ENCODE measurements at places on chromosomes 12 and 14.

- no peak for DNase-seq
These were observed 68.0 kb downstream of the WNK1 start for GRCh38 chr12:820336-820735.

DNA sequence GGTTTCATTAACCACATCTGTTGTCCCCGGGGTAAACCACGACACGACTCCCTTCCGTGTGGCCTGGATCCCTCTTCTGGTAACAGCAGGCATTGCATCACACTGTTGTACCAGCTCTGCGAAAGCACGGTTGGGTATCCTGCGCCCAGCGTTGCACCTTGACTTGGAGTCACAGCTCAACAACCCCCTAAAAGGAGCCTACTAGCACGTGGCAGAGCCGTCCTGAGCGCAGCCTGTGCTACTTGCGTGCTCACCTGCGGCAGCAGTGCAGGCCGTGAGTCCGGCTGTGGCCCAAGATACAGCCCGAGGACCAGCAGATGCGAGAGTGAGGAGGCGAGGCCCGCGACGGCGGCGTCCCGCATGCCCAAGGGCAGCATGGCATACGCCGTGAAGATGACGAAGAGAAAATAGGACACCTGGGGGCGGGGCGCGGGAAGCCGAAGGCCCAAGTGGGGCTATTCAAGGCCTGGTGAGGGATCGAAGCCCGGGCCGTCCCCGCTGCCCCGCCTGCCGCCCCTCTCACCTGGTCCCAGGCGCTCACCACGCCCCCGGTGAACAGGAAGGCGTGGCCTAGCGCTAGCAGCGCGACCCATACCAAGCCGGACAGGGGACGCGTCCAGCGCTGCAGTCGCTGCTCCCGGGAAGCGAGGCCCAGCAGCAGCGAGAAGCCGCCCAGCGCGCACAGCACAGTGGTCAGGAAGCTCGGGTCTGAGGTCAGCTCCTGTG, 2.4 kb downstream of the ADCY4 start:
- no peak for DNase-seq

- DNase-seq, result no peak
These were observed 111.1 kb downstream of the SMOC1 start for GRCh38 chr14:69990323-69990722.

- DNase-seq, result peak; percentile 66
These were observed 490 bp downstream of the SOS2 start for GRCh38 chr14:50230701-50231474.

DNA sequence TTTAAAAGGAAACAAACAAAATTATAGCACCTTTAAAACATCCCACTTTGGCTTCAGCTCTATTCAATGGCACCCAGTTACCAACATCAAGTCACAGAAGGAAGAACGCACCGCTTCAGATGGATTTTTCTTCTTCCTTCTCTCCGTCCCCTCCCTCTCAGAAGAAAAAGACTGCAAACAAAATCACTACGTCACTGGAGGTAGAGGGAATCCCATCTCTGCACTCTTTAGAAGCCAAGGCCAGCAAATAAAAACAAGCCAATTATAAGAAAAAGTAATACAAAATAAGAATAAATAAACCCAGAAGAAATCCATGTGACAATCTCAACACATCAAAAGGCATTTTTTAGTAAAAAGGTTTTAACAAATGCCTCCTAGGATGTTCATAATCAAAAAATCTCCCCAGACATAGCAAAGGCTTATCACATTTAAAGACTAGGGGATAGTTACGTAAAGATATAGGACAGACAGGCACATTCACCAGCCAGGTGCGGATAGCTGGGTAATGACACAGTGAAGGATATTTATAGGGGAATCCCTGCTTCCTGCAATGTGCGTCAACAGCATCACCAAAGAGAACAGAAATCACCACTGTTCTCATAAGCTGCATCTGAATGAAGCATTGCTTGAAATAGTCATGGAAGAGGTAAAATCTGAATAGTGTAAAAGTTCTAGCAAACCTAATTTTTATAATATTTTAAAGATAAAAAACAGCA, 89.4 kb downstream of the R3HDM2 start:
- no peak for DNase-seq

GRCh38 chr12:58288190-58288589, 346.8 kb downstream of the ATP23 start:
- peak; percentile 11 for DNase-seq

DNA sequence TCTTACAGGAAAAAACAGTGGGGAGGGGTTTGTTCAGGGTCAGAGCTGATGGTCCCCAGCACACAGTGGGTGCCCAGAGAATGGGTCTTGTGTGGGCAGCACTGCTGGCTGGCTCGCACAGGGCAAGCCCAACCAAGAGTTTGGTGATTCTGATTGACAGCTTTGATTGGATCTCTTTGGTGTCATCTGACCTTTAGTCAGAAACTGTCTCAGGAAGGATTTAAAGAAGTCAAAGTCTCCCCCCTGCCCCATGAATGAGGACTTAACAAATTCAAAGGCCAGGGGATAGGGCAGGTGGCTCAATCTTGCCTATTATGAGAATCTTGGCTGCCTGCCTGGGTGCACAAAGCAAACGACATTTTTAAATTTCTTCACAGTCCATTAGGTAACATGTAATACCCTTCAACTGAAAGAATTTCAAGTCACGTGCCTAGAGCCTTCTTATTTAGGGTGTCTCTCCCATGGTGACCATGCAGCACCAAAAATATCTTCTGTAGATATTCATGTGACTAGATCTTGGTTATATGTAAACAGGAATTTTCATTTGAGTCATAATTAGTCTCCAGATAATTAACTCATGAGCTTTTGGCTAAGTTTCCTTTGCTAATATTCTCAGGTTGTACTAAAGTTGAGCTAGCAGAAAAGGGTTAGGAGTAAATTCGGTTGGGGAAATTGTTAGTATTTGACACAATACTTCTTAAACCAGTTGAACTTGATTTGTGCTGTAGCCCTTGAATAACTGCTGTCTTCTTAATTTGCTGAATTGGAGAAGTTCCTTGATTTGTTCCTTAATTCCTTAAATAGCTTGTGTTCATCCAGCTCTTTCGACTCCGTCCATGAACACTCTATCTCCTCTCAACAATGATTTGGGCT, 54.5 kb upstream of the HECTD1 start:
- no peak for DNase-seq

DNA sequence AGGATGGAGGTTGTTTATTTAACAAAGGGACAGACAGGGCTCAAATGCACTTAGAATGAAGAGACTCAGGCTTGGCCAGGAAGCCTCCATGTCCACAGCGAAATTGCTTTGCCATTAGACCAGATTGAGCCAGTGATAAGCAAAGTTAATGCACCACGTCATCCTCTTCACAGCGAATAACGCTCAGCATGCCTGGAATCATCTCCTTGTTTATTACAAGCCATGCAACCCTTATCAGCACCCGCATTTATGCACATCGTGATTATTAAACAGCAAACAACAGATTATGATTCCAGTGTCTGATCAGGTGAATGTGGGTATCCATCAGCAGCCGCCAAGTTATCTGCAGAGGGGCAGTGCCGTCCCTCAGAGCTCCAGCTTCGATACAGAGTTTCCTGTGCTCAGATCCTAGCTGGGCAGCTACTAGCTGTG, 175.0 kb upstream of the TMEM132C start:
- no peak for DNase-seq

DNA sequence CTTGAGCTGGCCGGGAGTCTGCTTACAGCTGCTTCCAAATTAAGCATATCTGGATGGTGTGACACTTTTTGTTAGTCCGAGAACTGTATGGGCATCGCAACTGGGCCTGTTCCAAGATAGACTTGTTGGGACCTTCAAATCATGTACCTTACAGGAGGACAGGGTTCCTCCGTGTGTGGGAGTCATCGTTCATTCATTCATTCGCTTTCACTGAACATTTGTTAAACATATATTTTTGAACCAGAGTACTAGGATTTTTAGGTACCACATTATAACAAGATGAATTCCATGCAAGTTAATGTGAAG, 387 bp upstream of the IPO8 start:
- DNase-seq, result no peak

DNA sequence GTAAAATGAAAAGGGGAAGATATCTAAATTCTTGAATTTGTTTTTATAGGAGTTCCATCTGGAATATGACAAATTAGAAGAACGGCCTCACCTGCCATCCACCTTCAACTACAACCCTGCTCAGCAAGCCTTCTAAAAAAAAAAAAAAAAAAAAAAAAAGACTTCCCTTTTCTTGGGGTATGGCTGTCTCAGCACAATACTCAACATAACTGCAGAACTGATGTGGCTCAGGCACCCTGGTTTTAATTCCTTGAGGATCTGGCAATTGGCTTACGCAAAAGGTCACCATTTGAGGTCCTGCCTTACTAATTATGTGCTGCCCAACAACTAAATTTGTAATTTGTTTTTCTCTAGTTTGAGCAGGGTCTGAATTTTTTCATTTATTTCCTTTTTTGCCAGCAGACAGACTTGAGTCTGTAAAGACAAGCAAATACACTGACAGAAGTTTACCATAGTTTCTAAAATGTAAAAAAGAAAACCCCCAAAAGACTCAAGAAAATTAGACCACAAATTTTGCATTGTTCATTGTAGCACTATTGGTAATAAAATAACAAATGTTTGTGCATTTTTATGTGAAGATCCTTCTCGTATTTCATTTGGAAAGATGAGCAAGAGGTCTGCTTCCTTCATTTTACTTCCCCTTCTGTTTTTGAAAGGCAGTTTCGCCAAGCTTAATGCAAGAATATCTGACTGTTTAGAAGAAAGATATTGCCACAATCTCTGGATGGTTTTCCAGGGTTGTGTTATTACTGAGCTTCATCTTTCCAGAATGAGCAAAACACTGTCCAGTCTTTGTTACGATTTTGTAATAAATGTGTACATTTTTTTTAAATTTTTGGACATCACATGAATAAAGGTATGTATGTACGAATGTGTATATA, 12.1 kb upstream of the KCNMB4 start:
- no peak for DNase-seq

- DNase-seq, result no peak
These were observed 141.5 kb downstream of the NEDD1 start for GRCh38 chr12:97048421-97049035.

- DNase-seq, result no peak
These were observed 5.8 kb upstream of the FRS2 start for GRCh38 chr12:69464428-69464827.

DNA sequence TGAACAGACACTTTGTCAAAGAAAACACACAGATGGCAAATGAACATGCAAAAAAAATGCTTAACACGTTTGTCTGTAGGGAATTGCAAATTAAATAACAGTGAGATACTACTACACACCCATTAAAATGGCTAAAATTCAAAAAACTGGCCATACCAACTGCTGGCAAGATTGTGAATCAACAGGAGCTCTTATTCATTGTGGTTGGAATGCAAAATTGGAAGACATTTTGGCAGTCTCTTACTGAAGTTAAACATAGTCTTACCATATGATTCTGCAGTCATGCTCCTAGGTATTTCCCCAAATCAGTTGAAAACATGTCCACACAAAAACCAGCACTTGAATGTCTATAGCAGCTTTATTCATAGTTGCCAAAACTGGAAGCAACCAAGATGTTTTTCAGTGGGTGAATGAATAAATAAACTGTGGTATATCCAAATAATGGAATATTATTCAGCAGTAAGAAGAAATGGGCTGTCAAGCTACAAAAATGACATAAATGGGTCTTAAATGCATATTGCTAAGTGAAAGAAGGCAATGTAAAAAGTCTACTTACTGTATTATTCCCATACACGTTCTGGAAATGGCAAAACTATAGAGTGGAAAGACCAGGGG, 91.4 kb downstream of the PLEKHA5 start:
- DNase-seq, result no peak

GRCh38 chr12:4118017-4118510, 155.5 kb upstream of the CCND2 start:
- DNase-seq, result peak; percentile 80

GRCh38 chr14:25680934-25681333, 631.0 kb upstream of the STXBP6 start:
- no peak for DNase-seq

DNA sequence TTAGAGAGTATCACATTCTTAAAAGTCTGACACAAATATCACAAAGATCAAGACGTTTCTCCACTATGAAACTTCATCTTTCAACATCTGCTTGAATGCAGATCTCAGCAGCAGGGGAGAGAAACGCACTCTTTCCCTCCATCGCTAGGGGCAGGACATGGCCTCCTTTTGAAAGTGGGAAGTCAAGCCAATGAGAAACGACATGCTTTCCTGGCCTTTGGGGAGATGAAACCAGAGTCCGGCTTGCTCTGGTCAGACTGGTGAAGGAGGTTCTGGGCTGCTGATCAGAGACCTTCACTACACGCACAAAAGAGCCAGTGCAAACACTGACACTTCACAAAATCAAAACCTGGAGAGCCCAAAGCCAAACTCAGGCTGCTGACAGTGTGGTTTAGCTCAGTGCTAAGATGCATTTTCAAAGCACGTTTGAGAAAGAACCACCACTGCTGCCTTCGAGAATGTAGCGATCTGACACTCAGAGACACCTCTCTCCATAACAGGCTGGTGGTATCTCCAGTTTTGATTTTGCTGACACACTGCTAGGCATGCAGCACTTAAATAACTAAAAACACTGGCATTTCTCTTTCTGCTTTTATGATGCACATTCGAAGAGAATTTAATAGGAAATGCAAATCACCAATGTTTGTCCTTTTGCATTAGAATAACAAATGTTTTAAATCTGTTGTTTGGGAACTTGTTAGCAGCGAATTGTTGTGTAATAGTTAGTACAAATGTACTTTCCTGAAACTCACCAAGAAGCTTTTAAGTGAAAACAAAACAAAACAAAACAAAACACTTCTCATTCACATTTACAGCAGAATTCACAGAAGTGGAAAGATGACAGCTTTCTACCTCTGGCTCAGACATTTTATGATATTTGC, 93.9 kb upstream of the OVCH1 start:
- DNase-seq, result no peak

DNA sequence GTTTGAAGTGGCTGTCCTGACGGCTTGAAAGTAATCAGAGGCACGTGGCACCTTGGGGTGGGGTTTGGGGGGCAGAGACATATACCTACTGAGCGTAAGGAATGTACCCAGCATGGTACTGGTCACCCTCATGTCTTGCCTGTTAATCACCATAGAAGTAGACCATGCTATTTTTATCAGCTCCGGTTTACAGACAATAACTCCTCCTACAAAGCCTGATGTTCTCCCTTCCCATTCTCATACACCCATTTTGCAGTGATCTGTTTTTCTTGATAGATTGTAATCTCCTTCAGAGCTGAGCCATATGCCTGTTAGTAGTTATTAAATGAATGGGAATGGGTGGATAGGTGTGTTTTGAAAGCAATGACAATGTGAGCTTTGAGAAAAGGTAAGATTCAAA, 10.5 kb downstream of the EVL start:
- DNase-seq, result no peak

Data from hindlimb muscle (tissue), 1 donor.